ENCODE measurements at places on chromosomes 6 and 20.

DNA sequence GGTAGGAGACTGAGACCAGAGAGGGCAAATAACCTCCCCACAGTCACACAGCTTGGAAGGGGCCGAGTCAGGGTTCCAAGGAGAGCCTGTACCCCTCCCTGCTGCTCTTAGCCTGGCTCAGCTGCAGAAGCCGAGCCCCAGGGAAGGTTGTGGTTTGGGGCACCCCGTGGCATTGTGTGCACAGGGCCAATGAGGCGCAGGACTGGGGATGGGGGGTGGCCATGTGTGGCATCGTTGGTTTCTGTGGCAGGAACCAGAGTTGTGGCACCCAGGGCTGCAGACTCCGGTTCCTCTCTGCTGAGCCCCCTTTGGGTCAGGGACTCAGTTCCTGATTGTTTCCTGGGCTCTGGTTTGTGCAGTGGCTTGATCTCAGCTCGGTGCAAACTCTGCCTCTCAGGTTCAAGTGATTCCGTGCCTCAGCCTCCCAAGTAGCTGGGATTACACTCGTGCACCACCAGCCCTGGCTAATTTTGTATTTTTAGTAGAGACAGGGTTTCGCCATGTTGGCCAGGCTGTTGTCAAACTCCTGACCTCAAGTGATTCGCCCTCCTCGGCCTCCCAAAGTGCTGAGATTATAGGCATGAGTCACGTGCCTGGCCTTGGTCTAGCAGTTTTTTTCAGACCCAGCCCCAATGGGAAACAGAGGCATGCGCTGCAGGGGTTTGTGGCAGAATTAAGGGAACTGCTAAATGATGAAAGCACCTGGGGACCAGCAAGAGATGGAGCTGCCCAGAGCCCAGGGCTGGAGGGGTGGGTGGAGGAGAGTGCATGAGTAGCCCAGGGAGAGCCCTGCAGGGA, 221.0 kb upstream of the SULF2 start:
- no peak for DNase-seq

DNA sequence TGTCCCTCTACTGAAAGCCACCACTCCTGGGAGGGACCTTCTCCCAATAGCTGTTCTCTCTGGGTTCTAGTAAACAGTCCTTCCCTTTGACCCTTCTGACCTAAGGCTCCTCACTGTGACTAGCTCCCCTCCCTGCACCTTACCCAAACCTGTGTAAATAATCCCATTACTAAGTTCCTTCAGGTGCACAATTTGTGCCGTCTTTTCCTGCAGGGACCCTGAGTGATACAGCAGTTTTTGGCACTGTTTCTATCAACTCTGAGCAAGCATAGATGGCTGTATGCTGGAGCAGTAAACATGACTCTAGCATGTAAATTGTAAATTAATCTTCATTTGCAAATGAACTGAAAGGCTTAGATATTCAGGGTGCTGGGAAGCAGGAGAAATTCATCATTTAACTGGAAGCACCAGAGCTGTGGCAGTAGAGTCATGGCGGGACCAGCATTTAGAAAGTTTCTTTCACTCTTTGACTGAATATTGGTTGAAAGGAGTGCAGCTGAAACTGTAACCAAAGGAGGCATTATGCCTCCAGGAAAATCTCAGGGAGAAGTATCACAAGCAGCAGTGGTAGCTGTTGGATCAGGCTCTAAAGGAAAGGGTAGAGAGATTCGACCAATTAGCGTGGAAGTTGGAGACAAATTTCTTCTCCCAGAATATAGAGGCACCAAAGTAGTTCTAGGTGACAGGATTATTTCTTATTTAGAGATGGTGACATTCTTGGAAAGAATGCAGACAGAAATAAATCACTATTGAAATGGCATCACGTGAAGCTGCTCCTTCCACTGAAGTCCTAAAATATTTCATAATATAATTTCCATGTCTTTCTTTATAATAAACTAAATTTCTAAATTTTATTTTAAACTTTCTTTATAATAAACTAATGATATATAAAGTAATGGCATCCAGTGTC, 117.8 kb downstream of the TCP11 start:
- no peak for DNase-seq

GRCh38 chr6:27893836-27894807, 18.1 kb downstream of the OR2B2 start:
- peak; percentile 49 for DNase-seq

GRCh38 chr20:888057-888456, 28.1 kb downstream of the ANGPT4 start:
- no peak for DNase-seq

DNA sequence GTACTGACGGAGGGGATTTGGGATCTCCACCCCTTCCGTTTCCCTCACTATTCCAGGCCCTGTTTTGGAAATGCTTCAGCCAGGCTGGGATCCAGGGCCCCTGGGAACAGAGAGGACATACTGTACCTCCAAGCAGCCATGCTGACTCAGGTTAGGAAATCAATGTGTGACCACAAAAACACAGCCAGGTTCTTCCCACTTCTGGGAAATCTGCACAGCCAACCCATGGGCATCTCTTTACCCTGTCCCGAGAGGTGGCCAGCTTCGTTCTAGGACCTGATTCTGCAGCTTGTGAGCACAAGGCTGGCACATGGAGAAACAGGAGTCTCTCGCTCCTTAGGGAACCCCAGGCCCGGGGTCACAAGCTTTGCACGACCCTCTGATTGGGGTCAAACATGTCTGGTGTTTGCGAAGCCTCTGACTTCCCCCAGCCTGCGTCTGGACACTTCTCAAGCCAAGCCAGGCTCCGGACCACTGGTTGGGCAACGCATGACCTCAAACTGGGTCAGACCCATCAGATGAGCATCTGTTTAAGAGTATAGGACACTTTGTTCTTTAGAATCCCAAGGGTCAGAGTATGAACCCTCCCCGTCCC, 8.3 kb upstream of the TTPAL start:
- no peak for DNase-seq

GRCh38 chr6:1869769-1870168, 260.1 kb downstream of the FOXC1 start:
- no peak for DNase-seq

DNA sequence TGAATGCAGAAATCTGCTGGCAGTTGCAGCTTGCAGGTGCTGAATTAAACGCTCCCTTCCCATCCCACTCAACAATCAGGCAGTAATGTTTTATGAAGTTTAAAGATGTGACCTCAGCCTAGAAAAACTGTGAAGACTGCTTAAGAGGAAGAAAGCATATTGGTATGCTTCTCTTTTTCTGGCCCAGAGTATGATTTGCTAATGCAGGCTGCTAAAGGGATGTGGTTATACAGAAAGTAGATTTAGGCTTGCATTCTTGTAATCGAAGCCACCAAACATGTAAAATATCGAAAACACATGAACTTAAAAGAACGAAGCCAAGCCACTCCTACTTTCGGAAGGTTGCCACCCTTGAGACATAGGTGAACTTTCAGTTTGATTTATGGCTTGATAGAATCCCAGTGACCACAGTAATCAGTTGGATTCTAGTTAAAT, 40.7 kb downstream of the MAP3K5 start:
- DNase-seq: no peak

- DNase-seq: no peak
Measured at GRCh38 chr6:9116026-9116425, 680.7 kb upstream of the SLC35B3 start.

- no peak for DNase-seq
Measured at GRCh38 chr6:29561091-29561490, 1.6 kb upstream of the UBD start.

GRCh38 chr20:37319151-37319671, 26.7 kb upstream of the SRC start:
- no peak for DNase-seq

GRCh38 chr6:16181439-16182297, 52.8 kb downstream of the MYLIP start:
- no peak for DNase-seq

DNA sequence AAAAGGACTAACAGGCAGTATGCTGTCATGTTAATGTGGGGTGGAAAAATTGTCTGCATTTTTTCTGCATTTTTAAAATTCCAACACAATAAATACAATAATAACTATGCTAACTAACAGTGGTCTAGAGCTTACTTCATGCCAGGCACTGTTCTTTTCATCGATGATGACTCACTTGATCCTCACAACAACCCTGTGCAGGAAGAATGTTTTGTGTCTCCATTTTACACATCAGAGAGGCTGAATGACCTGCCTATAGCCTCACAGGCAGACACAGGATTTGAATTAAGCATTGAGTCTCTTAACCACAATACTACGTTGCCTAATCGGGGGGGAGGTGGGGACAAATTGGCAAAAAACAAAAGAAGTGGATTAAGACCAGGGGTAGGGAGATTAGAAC, 26.9 kb upstream of the FANCE start:
- DNase-seq: no peak

DNA sequence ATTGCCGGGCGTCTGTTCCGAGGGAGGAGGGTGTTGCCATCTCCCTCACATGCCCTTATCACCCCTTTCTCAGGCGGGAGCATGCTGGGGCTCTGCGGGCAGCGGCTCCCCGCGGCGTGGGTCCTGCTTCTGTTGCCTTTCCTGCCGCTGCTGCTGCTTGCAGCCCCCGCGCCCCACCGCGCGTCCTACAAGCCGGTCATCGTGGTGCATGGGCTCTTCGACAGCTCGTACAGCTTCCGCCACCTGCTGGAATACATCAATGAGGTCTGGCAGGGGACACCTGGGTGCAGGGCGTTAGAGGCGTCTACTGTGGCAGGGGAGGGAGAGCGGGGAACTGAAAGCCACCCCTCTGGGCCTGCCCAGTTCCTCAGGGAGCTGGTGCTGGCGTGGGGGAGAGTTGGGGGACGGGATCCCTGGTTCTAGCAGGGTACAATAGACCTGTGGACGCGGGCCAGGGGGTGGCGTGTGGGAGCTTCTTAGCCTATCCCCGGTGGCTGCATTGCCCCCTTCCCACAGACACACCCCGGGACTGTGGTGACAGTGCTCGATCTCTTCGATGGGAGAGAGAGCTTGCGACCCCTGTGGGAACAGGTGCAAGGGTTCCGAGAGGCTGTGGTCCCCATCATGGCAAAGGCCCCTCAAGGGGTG, 697 bp downstream of the PPT2 start:
- DNase-seq: peak; percentile 57

GRCh38 chr6:15399641-15400470, 154.0 kb downstream of the JARID2 start:
- DNase-seq: peak; percentile 58

GRCh38 chr6:34463849-34464248, 2.0 kb upstream of the PACSIN1 start:
- DNase-seq: no peak

GRCh38 chr6:140893432-140893831, 1239.3 kb upstream of the GJE1 start:
- no peak for DNase-seq

DNA sequence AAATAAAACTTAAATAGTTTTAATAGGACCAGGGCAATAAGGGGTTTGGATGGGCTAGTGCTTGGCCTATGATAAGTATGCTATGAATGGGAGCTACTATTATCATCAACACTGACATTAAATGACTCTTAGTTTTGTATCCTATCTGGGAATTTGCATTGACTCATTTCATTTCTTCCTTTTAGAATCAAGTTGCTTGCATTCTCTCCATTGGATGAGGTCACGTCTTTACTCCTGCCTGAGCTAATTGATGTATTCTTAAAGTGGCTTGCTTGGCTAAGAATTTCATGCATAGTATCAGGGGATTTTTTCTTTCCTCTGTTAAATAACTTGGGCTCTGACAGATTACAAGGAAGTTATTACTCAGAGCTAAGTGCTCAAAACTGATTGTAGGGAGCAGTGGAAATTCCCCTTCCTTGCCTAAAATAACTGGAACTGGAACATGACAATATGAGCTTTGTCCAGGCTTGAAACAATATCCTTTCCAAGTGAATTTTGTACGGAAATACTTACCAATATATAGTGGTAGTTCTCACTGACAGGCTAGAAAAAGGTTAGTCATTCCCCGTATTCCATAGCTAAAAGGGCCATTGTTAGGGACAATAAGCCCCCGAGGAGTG, 169.9 kb downstream of the BCAS1 start:
- DNase-seq: no peak

DNA sequence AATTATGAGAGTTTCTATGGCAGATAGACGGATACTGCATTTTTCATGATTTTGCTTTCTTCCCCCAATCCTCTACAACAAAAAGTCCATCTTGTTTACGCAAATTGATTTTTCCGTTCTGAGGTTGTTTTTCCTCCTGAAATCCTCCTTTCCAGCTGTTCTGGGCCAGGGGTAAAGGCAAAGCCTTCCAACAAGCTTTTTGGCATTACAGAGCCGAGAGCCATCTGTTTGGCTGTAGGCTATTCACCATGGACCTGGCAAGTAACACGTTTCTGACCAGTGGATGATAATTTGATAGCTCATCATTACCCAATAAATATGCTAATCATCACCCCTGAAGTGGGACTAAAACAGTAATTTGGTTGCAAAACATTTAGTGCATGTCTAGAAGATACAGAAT, 226.5 kb downstream of the CBLN4 start:
- no peak for DNase-seq

- DNase-seq: no peak
Measured at GRCh38 chr6:169528755-169529154, 173.1 kb downstream of the WDR27 start.

GRCh38 chr20:50149481-50150254, 3.9 kb downstream of the PEDS1 start:
- DNase-seq: no peak

GRCh38 chr6:100176951-100177710, 183.1 kb upstream of the MCHR2 start:
- no peak for DNase-seq

DNA sequence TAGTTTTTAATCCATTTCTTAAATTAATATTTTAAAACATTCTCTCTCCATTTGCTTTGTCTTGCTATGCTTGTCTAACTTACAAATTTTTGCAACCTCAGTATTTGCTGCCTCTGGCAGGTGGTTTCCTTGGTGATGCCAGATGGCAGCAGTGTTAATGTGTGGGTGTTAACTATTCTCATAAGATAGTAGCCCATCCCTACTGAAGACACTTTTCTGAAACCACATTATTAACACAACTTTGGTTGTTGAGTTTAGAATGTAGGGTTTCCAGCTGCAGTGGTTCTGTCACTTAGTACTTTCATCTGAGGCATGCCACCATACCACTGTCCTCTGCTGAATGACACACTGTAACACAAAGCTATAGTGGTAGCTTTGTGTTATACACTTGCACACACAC, 75.1 kb downstream of the MYO6 start:
- no peak for DNase-seq

GRCh38 chr6:103798166-103798565, 1061.6 kb downstream of the HACE1 start:
- no peak for DNase-seq

- no peak for DNase-seq
Measured at GRCh38 chr20:64041040-64041780, 5.2 kb downstream of the C20orf204 start.

GRCh38 chr6:143549949-143550268, 38.4 kb upstream of the FUCA2 start:
- no peak for DNase-seq
